Sciatic nerve (tissue), 2 donors: ENCODE measurements at places on chromosomes 3 and 15.

DNA sequence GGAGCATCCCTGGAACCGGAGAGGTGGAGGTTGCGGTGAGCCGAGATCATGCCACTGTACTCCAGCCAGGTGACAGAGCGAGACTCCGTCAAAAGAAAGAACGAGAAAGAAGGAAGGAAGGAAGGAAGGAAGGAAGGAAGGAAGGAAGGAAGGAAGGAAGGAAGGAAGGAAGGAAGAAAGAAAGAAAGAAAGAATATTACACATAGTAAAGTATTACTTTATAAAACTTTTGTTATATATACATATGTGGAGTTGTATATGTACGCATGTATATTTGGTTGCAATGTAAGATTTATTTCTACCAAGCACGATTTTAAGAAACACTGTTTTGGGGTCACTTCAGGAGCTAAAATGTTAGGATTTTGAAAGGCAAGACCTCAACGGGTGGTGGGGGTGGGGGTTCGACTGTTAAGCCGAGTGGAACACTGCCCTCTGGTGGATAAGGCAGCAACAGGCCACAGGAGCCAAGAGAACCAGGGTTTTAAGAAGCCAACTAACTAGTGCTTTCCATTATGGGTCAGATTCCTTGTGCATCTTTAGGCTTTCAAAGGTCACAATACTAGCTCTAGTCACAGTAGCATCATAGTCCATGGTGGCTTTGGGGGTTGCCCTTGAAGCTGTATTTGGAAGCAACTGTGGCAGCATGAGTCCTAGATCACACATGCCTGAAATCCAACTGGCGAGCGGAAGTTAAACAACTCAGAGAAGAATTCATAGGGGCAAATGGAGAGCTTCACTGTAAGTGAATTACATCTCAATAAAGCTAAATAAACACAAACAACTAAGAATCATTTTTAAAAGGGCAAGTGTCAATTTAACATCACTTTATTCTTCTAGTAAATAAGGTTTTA is 22.5 kb downstream of the GLB1 start:
- peak; percentile 71 for DNase-seq

DNA sequence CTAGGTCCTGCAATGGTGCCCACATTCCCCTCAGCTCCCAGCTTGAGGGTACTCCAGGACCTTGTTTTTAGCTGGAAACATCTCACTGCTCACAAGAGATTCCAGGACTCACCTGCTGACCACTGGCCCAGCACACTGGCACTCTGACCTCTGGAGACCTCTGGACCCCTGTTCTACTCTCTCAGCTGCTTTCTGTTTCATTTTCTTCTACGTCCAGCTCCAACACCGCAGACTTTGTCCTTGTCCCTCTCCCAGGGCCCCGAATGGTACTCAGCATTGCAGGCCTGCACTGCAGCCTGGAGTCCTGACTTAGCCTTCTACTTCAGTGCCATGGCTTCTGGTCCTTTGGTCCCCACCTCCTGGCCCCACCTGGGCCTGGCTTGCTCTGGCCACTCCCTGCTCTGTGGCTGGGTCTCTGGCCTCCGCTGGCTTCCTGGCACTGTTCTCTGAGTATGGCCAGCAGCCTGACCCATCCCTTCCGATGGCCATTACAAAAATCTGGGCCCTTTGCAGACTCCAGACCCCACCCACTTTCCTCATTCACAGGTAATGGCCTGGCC is 27.9 kb downstream of the KY start:
- DNase-seq, result no peak

DNA sequence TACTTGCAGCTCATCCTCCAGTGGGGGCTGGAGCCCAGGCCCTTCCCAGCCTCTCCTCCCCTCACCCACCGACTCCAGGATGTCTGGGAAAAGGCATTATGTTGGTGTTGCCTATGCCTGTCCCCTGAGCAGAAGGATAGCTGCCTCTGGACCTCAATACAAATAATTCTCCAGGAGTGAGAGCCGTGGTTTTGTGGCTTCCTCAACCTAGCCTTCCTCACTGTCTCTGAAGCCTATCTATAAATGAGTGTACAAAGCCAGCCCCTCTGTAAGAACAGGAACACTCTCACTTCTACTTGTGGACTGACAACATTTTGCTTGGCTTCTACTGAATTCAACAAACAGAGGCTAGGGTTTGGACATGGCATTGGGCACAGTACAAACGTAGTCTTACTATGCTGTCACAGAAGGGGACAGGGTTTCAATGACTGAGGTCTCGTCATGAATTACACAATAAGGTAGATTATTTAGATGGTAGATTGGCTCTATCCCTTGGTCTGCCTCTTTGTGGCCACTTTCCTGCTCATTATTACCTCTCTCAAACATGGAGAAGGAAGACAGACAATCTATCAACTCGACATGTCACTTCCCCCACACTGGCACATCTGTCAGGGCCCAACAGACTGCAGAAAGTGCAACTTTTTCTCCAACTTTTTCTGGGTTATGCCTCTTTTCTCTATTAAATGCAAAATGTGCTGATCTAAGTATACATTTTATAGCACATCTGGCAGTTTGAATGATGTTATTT is 82.8 kb upstream of the MEX3B start:
- no peak for DNase-seq

GRCh38 chr3:45976191-45977091 is 19.2 kb downstream of the FYCO1 start:
- DNase-seq, result no peak

GRCh38 chr15:25770618-25771337 is 92.3 kb downstream of the ATP10A start:
- DNase-seq, result no peak
